ENCODE measurements at places on chromosomes 4 and X.

- DNase-seq, result no peak
These were observed 26.0 kb downstream of the FRMD7 start for GRCh38 chrX:132101799-132102198.

GRCh38 chr4:183097231-183098018, 1.6 kb upstream of the WWC2 start:
- DNase-seq, result no peak

GRCh38 chr4:153153339-153153871, 50.8 kb upstream of the TRIM2 start:
- peak; percentile 68 for DNase-seq

GRCh38 chr4:121462660-121463261, 81.9 kb upstream of the QRFPR start:
- peak; percentile 63 for DNase-seq

GRCh38 chr4:85777908-85778631, 303.1 kb downstream of the ARHGAP24 start:
- DNase-seq, result no peak

DNA sequence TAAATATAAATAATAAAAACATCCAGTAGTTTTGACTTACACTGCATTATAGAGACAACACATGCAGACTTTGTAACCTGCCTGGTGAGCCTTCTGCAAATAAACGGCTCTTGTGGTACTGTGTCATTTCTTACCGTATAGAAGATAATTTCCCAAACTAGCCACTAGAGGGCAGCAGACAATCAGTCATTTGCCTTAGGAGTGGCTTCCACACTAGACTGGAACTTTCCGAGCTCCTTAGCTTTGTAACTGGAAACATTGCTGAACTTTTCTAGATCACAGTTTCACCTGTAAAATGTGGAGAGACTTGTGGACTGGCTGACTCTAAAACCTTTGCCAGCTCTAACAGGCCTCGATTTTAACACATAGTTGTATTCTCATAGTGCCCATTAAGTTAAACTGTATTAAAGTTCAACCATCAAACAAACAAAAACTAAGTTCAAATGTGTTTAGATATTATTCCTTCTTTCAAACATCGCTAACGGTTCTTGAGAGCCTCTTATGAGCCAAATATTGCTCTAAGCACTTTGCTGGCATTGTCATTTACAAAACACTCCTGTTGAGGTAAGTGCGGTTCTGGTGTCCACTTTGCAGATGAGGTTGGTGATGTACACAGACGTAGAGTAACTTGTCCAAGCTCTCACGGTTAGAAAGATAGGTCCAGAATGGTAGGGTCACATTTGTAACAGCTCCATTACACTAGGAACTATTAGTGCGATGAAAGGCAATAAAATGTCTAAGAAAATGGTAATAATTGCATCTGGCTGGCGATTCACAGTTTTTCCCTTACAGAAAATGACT, 345.5 kb downstream of the ANK2 start:
- DNase-seq, result peak; percentile 73

GRCh38 chrX:9767375-9767774, 1.7 kb upstream of the GPR143 start:
- DNase-seq, result no peak

GRCh38 chrX:52277666-52278065, 91.2 kb upstream of the XAGE2 start:
- no peak for DNase-seq

DNA sequence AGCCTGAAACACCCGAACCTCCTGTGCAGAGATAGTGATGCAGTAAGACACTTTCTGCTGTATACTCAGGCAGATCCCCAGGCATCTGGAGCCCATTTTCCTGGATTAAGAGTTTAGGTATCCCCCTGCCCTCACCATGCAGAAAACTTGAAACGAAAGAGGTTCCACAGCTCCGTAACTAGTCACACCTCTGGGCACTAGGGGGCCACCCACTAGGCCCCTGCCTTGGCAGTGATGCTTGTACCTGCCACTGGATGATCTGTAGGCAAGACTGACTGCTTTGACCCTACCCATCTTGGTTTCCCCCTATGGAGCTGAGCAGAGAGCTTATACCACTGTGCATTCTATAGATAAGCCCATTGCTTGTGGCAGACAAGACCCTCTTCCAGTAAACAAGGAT, 940.6 kb downstream of the PCDH19 start:
- no peak for DNase-seq

DNA sequence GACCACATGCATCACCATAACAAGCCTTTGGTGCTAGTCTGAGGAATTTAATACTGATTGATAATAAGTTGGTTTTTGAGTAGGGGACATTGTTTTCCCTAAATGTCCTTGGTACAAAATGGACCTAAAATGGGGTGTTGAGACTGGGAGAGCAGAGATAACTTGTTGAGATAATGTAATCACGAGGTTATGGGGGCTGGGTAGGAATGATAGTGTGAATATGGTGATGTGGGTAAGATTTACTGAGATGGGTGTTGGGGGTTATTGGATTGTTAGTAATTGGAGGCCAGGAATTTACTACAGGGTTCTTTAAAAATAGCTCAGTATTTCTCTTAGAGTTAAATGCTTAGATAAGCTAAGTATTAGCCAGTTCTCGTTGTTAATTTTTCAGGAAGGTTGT, 3.9 kb downstream of the BMP2K start:
- DNase-seq, result no peak

GRCh38 chr4:122588453-122589238, 32.2 kb downstream of the IL21 start:
- no peak for DNase-seq

GRCh38 chrX:631802-632365, 1.3 kb downstream of the SHOX start:
- DNase-seq, result no peak

- peak; percentile 78 for DNase-seq
These were observed 71.7 kb downstream of the DDX60L start for GRCh38 chr4:168408620-168409019.

DNA sequence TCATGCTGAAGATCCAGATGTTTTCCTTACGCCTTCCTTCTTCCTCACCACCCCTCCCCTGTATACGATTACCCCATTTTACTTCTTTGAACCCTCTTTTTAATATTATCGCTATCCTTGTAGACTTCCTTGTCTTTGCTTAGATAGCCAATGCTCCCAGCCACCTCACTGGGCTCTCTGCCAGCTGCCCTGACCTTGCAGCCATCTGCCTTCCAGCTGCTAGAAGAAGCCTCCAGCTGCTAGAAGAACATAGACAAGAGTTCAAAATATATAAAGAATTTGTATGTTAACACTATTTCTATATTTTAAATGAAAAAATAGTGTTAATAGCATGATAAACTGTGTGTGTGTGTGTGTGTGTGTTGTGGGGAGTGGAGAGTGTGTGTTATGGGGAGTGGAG, 374.7 kb downstream of the ANKRD50 start:
- DNase-seq, result peak; percentile 11
